ENCODE measurements at places on chromosomes 1 and 21.

DNA sequence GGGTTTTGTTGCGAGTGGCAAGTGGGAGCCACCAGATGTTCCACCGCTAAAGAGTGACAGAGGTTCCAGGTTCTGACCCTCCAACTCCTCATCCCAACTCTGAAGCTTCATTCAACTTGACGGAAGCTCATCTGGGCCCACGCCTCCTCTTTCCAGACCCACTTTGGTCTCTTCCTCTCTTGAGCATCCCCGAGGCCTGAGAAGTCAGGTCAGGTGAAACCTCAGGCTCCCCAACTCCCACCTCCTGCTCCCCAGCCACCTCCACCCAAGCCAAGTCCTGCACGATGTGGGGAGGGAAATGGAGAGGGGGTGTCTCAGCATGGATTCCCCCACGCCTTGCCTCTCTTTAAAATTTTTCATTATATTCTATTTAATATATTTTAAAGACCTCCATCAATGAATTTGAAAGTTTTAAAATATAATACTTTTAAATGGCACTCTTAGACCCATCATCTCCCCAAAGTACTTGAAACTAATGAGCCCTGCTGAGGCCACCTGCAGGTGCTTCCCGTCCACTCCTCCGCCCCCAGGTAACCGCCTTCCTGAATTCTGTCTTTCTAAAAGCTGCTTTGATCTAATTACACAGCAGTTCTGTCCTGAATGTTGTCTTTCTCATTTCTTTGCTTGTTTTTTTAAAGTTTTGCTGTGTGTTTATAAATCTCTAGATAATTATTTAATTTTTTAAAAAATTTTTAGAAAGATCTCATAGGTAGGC, 238.1 kb downstream of the KAZN start:
- no peak for DNase-seq

DNA sequence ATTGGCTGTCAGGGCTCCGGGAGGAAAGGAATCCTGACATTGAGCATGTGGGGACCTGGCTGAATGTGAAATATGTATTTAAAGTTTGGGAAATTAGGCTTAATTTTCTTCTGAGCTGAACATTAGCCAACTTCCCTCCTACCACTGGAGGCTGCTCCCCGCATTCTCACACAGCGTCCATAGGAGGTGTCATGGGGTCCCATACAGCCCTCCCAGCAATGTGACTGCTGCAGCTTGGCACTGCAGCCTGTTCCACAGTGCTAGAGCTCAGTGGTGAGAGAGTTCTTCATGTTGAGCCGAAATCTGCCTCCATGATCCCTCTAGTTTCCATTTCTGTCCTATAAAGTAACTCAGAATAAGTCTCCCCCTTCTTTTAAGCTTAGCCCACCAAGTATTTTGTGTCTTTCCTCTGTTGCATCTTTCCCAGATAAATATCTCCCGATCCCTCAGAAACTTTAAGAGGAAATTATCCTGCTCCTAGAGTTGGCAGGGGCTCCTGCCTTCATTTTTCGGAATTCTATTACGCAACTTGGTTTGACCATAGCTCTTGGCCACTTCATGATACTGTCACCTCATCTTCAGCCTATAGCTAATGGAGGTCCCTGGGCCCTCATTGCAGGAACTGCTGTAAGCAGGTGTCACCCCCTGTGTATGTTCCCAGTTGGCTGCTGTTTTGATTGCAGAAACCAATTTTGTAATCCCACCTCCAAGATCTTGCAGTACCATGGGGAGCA, 2.0 kb downstream of the FCRL6 start:
- no peak for DNase-seq

DNA sequence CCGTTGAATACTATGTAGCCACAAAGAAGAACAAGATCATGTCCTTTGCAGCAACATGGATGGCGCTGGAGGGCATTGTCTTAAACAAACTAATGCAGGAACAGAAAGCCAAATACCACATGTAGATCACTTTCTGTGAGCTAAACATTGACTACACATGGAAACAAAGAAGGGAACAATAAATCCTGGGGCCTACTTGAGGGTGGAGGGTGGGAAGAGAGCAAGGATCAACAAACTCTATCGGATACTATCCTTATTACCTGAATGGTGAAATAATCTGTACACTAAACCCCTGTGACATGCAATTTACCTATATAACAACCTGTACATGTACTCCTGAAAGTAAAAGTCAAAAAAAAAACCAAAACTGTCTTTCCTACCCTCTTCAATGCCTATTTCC, 40.8 kb upstream of the CD55 start:
- no peak for DNase-seq

DNA sequence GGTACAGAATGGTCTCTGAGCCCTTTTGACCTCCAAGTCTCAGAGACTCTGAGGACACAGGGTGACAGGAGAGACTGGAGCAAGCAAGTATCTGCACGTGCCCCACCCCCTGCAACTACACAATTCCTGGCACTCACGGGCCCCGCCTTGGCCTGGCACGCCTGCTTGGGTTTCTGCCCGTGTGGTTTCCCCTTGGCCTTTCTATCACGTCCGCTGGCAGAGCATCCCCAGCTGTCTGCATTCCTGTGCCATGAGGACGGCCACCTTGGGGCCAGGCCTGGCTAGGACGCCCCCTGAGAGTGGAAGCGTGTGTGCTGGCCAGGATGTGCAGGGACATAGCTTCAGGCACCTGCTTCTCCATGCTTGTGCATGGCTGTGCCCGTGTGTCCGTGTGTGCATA, 14.3 kb upstream of the EDN2 start:
- no peak for DNase-seq

GRCh38 chr1:214958486-214958885, 124.1 kb upstream of the KCNK2 start:
- no peak for DNase-seq
